ENCODE measurements at places on chromosomes 4 and X.
A peak's percentile ranks its signal among the peaks of the same experiment; 100 is the strongest.

DNA sequence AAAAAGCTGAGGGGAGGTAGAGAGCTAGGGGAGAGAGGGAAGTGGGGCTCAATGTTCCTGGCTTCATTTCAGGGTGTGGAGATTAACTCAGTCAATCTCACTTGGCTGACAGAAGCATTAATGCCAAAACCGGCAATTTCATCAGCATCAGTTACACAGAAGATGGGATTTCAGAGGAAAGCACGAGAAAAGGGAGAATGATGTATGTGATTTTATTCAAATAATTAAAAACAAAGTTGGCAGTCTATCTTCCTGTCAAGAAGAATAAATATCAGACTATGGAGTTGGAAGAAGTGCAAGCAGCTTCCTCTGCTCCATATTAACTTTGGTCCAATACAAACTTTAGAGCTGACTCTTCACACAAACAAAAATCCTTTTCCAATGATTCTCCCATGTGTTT lies 29.6 kb upstream of the HCCS start:
- DNase-seq, result no peak

GRCh38 chr4:177505171-177505615 lies 63.0 kb upstream of the AGA start:
- DNase-seq, result no peak

DNA sequence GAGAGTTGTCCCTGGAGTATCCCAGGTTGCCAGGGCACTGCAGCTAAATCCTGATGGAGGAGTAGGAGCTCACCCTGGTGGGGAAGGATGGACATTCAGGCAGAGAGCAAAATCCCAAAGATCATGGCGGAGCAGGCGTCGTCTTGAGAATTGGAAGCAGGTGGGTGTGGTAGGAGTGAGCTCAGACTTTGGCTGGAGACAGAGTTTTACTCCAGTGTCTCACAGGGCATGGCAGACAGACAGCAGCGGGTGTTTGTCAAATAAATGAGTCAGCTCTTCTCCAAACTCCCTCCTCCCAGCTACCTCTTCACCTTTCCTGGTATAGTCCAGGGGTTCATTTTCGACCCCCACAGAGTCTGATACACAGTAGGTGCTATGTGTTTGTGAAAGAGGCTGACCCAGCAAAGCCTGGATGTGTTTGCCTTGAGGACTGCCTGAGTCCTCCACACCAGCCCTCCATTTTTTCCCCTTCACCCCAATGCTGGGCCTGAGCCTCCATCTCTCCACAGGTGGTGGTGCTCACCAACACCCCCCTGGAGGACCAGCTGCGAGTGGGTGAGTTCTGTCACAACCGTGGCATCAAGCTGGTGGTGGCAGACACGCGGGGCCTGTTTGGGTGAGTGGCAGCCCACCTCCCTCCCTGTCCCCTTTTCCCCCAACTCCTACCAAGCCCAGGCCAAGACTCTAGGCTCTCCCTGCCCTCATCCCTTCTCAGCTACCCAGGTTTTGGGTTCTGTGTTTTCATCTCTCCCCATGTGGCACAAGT lies 6.9 kb downstream of the UBA1 start:
- DNase-seq, result no peak

- DNase-seq, result no peak
Observed at GRCh38 chr4:94913316-94913715, 155.6 kb downstream of the BMPR1B start.

GRCh38 chr4:84503495-84504437 lies 4.7 kb upstream of the NKX6-1 start:
- DNase-seq, result no peak

DNA sequence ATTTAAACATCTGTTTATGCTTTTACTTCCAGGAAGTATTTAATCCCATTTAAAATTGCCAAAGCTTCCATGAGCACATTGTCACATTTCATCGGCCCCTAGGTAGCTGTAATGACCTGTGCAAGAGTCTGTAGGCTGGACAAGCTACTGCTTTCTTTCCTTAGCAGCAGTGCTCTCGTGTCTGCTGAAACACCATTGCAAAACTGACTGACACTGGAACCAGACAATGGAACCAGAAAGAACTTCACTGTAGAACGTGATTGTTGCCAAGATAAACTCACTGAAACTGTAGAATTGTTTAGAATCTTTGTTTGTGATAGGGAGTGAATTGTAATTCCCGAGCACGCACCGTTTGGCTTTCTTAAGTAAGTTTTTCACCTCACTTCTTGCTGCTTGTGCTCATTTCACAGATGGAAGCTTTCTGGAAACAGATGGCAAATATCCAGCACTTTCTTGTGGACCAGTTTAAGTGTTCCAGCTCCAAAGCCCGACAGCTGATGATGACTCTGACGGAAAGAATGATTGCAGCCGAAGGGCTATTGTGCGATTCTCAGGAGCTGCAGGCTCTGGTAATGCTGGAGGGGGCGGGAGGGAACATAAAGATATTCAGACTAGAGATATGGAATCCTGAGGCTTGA lies 36.9 kb downstream of the EVC start:
- DNase-seq, result no peak

GRCh38 chrX:21738950-21739287 lies 19.0 kb downstream of the SMPX start:
- DNase-seq, result no peak

DNA sequence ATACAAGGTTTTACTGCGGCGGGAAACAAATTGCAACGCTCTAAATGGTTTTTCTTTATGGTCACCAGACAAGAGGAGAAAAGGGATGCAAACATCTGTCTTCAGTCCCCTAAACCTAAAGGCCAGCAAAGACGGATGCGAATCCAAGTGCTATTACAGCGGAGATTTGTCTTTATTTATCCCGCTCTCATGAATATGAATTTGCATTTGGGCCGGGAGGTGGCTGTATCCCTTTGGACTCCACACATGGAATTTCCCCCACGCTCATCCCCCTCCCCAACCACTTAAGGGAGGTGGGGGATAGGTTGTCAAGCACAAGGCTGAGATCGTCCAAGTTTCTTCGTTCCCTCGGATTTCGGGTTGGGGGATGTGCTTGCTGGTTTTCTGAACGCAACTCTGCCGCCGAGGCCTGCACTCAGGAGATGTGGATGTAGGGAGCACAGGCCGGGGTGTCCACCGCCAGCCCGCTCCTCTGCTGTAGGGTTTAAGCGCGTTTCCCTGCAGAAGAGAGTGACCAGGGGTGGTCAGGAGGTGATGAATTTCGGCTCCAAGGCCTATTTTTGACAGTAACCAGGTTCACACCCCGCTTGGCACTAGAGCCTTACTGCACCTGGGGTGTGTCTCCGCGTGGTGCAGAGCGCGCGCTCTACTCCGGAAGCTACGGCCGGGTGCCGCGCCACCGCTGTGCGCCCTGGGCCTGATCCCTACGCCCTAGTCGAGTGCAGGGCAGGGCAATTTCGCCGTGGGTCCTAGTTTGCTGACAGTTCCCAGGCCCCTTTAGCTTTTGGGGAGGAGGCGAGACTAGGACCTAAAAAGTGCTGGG lies 2.3 kb upstream of the PHOX2B start:
- DNase-seq, result no peak

- no peak for DNase-seq
Observed at GRCh38 chr4:151715881-151716280, 44.9 kb downstream of the GATB start.

DNA sequence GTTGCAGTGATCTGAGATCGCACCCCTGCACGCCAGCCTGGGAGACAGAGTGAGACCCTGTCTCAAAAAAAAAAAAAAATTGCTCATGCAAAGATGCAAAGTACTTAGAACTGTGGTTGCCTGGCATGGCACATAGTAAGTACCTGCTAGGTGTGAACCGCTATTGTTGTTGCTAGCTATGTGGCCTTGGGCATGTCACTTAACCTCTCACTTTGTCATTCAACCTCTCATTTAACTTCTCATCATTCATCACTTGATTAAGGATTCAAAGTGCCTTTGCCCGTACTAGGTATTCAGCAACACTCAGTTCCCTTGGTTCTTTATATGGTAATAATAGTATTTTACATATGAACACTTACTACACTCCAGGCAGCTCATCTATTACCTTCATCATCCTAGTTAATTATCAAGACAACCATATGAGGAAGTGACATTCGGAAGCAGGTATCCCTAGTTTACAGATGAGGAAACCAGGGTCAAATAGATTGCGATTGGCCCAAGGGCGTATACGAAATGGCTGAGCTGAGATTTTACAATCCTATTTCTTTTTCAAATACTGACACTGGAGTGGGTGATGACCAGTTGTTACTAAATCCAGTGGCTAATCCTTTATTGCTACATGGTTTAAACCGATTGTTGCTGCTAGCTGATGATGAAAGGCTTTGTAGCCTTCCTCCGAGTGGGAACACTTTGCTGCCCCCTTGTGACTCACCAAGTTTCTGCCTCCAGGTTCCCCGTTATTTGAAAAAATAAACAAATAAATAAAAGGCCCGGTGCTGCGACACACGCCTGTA lies 28.8 kb upstream of the SOWAHD start:
- DNase-seq, result peak; percentile 32
